ENCODE measurements at places on chromosomes 16 and 17.
A peak's percentile ranks its signal among the peaks of the same experiment; 100 is the strongest.

DNA sequence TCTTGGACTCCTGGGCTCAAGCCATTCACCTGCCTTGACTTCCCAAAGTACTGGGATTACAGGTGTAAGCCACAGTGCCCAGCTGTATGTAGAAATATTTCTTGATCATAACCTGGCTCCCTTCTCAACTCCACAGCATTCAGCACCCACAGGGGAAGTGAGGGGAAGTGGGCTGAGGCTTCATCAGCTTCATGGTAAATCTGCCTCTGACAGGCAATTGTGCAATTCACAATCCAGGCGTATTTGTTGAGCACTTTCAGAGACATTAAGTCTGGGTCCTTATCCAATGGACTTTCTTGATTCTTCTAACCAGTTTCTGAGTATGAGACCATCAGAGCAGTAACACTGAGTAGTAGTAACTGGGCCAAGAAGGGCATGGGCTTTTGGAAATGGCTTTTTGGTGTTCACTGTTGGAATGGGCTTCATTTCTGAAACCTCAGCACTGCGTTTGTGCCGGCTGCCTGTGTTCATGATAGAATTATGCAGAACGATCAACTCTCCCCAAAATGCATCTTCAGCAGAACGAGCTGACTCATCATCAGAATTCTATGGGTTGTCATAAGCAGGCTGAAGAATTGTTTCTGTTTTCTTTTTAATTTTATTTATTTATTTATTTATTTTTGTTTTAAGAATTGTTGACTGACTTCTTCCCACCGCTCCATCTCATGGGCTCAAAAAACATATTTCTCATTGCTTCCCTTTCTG is 28.9 kb downstream of the FAM20A start:
- no peak for DNase-seq

DNA sequence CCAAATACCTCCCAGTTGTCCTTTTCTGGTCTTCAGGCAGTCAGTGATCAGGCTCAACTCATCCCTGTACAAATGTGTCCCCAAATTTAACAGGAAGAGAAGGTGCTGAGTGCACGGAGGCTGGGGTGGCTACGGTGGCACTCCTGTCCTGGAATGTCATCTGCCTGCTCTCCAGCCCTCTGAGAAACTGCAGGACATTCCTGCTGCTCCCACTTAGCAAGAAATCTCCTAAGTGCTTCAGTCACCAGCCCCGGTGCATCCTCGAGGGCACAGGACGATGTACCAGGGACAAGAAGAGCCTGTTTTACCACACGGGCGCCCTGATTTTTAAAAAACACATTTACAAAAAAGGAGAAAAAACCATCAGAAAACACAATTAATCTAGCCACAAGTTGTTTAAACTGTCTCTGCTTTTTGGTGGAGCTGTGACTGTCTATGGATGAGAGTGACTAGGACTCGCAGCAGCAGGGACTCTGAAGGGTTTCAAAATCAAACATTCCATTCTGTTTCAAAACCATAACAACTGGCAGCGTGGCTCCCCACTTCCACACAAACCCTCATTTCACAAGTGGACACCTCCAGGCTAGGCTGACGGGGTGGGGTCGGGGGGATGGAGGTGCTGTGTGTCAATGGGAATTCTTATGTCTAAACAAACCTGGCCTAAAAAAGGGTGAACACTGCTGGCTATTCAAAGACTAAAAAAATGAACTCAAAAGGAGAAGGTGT is 65.3 kb upstream of the CNEP1R1 start:
- no peak for DNase-seq

- peak; percentile 80 for DNase-seq
These were observed at the start of gene MSL1 for GRCh38 chr17:40121181-40122135. Gene MSL1 (plus strand): TSS chr17:40121971. CDS start chr17:40122613, 642 bp downstream.

GRCh38 chr17:67243284-67243683 is 1.7 kb downstream of the HELZ start:
- DNase-seq = no peak

DNA sequence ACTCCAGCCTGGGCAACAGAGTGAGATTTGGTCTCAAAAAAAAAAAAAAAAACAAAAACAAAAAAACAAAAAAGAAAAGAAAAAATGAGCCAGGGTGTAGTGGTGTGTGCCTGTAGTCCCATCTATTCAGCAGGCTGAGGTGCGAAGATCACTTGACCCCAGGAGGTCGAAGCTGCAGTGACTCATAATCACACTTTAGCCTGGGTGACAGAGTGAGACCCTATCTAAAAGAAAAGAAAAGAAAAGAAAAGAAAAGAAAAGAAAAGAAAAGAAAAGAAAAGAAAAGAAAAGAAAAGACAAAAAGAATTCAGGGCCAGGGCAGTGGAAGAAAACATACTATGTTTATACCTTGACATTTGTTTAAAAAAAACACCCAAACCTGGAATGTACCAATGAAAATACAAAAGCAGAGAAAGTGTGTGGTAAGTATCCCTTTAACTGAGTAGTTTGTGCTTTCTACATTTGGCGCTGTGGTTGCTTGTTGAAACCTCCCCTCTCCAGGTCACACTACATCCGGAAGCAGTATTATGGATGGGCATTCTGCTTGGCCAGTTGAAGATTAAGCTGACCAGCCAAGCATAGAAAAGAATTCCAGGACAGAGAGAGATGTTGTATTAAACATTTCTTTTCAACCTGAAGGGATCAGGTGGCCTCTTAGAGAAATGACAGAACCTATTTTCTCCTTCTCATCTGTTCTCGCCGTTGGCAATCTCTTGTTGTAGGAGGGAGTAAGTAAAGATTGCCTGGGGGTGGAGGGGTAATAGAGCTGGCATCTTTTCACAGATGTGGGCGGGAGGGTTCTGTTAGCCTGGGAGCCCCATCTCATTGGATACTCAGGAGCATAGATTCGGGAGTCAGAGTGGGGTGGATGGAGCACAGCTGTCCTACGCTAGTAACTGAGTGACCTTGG is 12.1 kb upstream of the PRKCB start:
- no peak for DNase-seq

- no peak for DNase-seq
These were observed 8.2 kb downstream of the GAS2L2 start for GRCh38 chr17:35744830-35745229.

DNA sequence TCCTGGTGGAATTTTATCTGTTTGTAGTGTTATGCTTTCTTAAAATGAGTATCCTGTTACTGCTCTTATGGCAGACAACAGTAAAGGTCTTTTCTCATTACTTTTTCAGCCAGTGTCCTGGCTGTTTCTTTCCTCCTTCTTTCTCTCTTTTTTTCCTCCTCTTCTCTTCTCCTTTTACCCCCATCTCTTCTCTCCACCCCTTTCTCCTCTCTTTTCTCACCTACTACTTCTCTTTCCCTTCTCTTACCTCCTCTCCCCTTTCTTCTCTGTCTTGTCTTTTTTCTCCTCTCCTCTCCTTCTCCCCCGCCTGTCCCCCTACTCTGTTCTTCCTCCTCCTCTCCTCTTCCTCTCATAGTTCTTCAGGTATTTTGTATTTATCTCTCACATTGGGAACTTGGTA is 48.9 kb downstream of the CPD start:
- DNase-seq = no peak

GRCh38 chr16:78227855-78228254 is 128.4 kb downstream of the WWOX start:
- DNase-seq = no peak

Data from T-helper 1 cell (primary cell).